Hematopoietic multipotent progenitor cell treated with erythropoietin and hydrocortisone succinate and interleukin-3 and kit ligand, for 8 days (in vitro differentiated cells): ENCODE measurements at places on chromosomes 1 and 21.

GRCh38 chr1:224749916-224750315 is 133.8 kb downstream of the CNIH3 start:
- DNase-seq = no peak

- no peak for DNase-seq
These were observed 389.7 kb downstream of the NTNG1 start for GRCh38 chr1:107530543-107530942.

GRCh38 chr1:192627901-192628300 is 8.0 kb upstream of the RGS13 start:
- no peak for DNase-seq

- no peak for DNase-seq
These were observed 69.2 kb upstream of the ERG start for GRCh38 chr21:38567335-38567969.

- no peak for DNase-seq
These were observed 254.9 kb upstream of the NRIP1 start for GRCh38 chr21:15319727-15320126.

DNA sequence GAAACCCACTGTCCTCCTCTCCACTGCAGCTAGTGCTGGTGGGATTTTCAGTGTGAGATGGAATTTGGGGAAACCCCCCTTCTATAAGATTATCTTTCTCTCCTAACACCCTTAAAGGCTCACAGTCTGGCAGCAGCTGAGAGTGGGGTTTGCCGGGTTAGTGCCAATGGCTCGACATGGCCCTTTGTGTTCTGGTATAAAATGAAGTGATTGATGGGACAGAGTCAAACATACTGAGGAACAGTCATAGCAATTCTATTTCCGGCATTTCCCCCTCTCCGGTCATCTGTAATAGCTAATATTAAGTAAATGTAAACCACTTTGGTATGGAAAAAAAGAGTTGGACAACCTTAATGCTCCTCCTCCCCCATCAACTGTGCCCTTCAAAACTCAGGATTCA is 37.6 kb downstream of the TFF3 start:
- DNase-seq = no peak

GRCh38 chr1:56446531-56447098 is 132.7 kb downstream of the PLPP3 start:
- DNase-seq = no peak

DNA sequence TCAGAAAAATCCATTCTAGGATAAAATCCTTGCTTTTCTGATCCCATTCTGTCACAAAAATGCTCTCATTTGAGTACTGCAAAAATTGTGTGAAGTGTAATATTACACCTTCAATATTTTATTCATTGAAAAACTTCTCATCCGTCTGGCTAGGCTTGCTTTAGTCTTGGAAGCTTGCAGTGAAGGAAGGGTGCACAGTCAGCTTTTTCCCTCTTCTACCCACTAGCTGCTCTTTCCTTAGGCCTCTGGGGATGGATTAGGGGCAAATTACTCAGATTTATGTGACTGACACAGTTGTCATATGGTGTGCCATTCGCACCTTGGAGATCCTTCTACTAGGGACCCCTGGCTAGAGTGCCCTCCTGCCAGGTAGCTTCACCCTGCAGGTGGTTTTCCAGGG is 32.1 kb downstream of the OVAAL start:
- no peak for DNase-seq

DNA sequence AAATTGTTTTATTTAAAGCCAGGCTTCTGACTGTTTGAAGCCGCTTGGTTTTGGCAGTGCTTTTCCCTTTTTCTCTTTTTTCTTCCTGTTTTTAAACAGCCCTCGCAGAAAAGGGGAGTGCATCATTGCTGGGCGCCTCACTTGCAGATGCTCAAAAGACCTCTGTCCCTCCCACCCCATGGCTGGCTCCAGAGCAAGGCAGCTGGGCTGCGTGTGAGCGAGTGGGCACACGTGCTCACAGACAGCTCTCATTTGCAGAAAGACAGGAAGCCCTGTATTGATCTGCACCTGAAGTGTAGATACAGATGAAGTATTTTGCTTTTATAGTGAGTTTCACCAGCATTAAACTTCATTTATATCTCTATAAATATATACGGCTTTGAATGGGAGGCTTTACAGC is 8.8 kb downstream of the TNR start:
- DNase-seq = no peak

- no peak for DNase-seq
These were observed 18.6 kb upstream of the PADI1 start for GRCh38 chr1:17186216-17186909.

DNA sequence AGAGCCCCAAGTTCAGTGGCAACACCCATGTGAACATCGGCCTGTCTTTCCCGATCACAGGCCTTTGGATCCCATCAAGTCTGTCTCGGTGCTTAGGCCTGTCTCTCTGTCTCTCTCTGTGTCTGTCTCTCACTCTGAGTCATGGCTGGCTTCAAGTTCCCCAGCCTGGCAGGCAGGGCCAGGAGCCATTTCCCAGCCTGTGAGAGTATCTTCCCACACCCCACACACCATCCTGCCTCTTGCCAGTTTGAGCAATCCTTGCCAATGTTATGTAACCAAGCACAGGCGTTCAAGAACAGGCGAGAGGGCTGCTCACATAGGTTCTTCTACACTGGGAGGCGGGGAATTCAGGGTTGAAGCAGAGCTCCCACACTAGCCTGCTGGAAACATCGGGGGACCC is 70.0 kb upstream of the TMEM51 start:
- DNase-seq = no peak

GRCh38 chr1:165631342-165632151 is 513 bp downstream of the MGST3 start:
- DNase-seq = peak; percentile 87

GRCh38 chr21:21332492-21332891 is 334.3 kb downstream of the NCAM2 start:
- no peak for DNase-seq

GRCh38 chr1:202160377-202160940 is at the start of gene PTPN7:
PTPN7 (minus strand) TSS chr1:202160602; CDS start chr1:202159402, 1,200 bp downstream.
- DNase-seq = peak; percentile 89

DNA sequence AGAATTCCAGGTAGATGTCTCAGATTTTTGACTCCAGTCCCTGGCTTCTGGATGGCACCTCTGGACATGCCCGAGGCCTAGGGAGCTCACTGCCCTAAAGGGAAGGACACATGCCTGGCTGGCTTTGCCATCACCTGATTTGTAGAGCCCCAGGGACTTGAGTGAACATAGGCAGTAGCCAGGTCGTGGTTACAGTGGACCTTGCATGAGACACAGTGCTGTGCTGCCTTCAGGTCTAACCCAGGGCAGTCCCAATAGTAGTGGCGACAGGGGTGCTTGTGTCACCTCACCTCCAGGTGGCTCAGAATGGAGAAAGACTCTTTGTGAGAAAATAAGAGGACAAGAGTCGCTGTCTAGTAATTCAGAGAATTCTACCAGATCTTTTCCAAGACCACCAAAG is 166.7 kb downstream of the USP25 start:
- DNase-seq = no peak

DNA sequence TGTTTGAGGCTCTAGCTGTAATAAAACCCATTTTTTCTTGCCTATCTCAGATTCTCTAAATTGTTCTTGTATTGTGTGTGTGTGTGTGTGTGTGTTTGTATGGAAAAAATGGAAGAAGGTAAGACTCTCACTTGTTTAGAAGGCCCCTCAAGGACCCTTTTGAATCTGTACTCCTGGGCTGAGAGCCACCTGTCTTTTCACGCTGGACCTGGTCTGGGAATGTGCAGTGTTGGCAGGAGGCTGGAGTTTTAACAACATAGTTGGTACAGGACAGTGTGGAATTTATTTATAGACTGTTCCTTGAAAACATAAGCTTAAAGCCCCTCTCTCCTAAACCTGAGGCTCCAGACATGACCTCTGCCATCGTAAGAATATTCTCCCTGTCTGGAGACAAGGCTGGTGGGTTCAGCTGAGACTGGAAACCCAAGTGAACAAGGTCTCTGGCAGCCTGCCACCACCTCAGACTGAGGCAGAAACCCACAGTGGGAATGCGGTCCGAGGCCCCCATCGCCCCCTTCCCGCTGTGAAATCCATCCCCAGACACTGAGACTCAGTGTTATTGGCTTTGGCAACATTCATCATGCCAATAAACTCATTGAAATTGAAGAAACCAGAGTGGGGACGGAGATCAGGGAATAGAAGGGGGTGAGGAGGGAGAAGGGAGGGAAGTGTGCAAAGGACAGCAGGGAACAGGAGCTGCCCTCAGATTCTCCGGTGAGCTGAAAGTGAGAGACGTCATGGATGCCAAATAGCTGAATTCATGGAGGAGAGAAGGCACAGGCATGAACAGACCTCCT is 24.6 kb upstream of the PLXNA2 start:
- no peak for DNase-seq

GRCh38 chr21:26093122-26093521 is 77.4 kb downstream of the APP start:
- no peak for DNase-seq

GRCh38 chr1:198780376-198780775 is 141.5 kb downstream of the PTPRC start:
- no peak for DNase-seq

GRCh38 chr1:28421744-28422143 is 52.2 kb downstream of the PHACTR4 start:
- DNase-seq = peak; percentile 40

- no peak for DNase-seq
These were observed 20.0 kb downstream of the HTR6 start for GRCh38 chr1:19684677-19685076.

DNA sequence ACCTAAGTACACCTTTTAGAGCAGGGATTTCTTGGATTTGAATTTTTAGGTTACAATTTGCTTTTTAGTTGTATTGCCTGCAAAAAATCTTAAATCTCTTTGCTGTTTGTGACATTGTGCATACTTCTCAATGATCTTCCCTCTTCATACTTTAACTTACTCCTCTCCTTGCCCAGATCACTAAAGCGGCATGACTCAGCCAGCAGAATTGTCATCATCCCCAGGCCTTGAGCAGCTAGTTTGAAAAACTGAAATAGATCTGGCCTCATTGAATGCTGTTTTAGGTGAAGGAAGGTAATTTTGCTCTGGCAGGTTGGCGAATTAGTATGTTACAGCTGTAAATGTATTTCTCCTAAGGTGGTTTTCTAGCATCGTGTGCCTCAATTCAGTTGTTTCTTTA is 145.9 kb downstream of the RYR2 start:
- no peak for DNase-seq

- no peak for DNase-seq
These were observed at the start of gene SH3BGR for GRCh38 chr21:39451332-39452206. SH3BGR (plus strand) TSS chr21:39451970; CDS start chr21:39452097, 127 bp downstream.

DNA sequence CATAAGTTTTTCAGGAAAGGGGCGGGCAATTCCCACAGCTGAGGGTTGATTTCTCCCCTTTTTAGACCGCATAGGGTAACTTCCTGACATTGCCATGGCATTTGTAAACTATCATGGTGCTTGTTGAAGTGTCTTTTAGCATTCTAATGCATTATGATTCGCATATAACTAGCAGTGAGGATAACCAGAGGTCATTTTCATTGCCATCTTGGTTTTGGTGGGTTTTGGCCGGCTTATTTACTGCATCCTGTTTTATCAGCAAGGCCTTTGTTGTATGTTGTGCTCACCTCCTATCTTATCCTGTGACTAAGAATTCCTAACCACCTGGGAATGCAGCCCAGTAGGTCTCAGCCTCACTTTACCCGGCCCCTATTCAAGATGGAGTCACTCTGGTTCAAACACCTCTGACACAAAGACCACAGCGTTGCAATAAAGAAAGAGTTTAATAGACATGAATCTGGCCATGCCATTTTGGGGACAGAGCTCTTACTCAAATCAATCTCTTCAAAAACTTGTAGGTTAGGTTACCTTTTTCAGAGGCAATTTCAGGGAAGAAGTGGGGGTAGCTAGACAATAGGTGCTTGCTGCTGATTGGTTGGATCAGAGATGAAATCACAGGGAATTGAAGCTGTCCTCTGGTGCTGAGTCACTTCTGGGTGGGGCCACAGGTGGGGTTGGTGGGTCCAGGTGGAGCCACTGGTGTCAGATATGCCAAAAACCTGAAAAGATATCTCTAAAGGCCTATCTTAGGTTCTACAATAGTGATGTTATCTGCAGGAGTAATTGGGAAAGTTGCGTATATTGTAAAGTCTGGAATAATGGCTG is 23.3 kb downstream of the TBX19 start:
- DNase-seq = no peak
